ENCODE measurements at places on chromosomes 1 and 21. TPM values are rescaled to one million over a fixed set of nuclear protein-coding genes. Genes with fewer than 3 reads are reported as not detected.

The NID1 gene
- total RNA-seq: 95.1 TPM

The ACADM gene
- total RNA-seq: 101 TPM

The CA14 gene
- 4.2 TPM for total RNA-seq

The ATP1A4 gene
- total RNA-seq: not detected

The HTR6 gene
- total RNA-seq: not detected

The USH2A gene
- total RNA-seq: 2.4 TPM

DNA sequence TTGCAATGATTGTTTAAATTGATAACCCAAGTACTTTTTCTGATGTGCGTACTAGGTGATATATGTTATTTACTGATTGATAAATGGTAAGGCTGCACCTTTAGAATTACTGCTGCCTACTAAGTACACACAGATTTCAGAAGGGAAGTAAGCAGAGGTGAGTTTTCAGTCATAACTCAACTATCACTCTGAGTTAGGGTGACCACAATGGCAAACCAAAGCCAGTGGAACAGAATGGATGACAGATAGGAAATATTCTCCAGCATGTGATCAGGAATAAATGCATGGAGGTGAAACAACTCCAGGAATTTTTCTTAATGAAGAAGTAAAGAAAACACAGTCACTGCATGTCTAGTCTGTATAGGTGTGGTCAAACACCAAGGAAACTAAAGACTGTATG, 7.5 kb upstream of the KCNJ15 start:
- H3K27ac ChIP-seq: no peak overlapping the region
- no peak overlapping the region for H3K4me3 ChIP-seq
- DNase-seq: no peak
- H3K4me1 ChIP-seq: no peaks in the 10 kb centered on the region

- H3K36me3 ChIP-seq: no peaks in the 10 kb centered on the region
- peak; percentile 56 for DNase-seq
- H3K27me3 ChIP-seq: no peaks in the 10 kb centered on the region
- H3K27ac ChIP-seq: no peak overlapping the region
- no peaks in the 10 kb centered on the region for H3K4me1 ChIP-seq
These were observed 20.5 kb upstream of the SMYD3 start for GRCh38 chr1:246527402-246528088.

GRCh38 chr1:219337588-219337987, 163.9 kb downstream of the LYPLAL1 start:
- H3K4me1 ChIP-seq: no peaks in the 10 kb centered on the region
- H3K27ac ChIP-seq: no peak overlapping the region
- no peak for DNase-seq
- H3K27me3 ChIP-seq: no peaks in the 10 kb centered on the region

DNA sequence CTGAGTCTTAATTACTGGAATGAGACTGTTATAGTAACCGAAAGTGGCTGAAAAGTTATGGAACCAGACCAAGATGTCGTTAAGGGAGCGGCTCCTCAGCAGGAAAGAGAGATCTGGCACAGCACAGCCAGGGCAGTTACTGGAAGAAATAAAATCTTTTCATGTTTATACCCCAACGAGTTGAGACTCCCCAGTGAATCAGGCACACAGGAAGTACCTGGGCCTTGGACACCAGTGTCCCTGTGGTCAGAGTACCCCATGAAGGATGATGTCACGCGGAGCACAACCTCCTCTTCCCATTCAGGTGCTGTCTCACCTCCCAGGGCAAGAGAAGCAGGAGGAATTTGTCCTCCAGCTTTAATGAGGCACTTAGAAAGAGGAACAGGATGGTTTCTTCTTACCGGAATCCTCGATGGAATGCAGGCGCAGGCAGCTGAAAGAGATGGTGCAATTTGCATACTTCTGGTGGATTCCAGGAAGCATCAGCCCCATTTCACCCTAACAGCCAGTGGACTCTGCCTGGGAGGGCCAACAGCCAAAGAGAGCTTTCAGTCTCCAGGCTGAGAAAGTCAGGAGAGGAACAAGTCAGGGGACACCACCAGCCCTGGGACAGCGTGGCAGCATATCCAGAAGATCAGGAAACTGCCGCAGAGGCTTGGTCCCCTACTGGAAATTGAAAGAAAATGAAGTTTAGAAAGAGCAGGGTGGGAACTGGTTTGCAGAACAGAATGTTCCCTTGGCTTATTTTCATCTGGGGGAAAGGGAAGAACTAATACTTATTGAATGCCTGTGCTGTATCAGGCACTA, 35.9 kb upstream of the CTTNBP2NL start:
- peaks cover 29% of the 10 kb centered on the region for H3K4me1 ChIP-seq
- H3K27ac ChIP-seq: peak overlapping the region; percentile 74
- peak overlapping the region; percentile 44 for H3K4me3 ChIP-seq

GRCh38 chr21:45603481-45603880, 40.0 kb upstream of the PCBP3 start:
- DNase-seq: no peak
- H3K27ac ChIP-seq: no peak overlapping the region
- H3K4me1 ChIP-seq: no peaks in the 10 kb centered on the region

GRCh38 chr1:4801192-4801924, 146.9 kb downstream of the AJAP1 start:
- no peak overlapping the region for H3K4me3 ChIP-seq
- no peak overlapping the region for H3K27ac ChIP-seq

- no peak overlapping the region for H3K27ac ChIP-seq
- H3K4me1 ChIP-seq: no peaks in the 10 kb centered on the region
- DNase-seq: peak; percentile 11
- no peaks in the 10 kb centered on the region for H3K27me3 ChIP-seq
These were observed 6.5 kb downstream of the LDLRAD1 start for GRCh38 chr1:54011316-54012007.

- no peaks in the 10 kb centered on the region for H3K27me3 ChIP-seq
- no peak overlapping the region for H3K4me3 ChIP-seq
- no peak for DNase-seq
- H3K27ac ChIP-seq: no peak overlapping the region
- no peaks in the 10 kb centered on the region for H3K4me1 ChIP-seq
These were observed 152.9 kb downstream of the TM2D1 start for GRCh38 chr1:61572046-61572445.

- no peaks in the 10 kb centered on the region for H3K36me3 ChIP-seq
- no peak for DNase-seq
These were observed 373.7 kb downstream of the SRGAP2C start for GRCh38 chr1:121558514-121558913.

DNA sequence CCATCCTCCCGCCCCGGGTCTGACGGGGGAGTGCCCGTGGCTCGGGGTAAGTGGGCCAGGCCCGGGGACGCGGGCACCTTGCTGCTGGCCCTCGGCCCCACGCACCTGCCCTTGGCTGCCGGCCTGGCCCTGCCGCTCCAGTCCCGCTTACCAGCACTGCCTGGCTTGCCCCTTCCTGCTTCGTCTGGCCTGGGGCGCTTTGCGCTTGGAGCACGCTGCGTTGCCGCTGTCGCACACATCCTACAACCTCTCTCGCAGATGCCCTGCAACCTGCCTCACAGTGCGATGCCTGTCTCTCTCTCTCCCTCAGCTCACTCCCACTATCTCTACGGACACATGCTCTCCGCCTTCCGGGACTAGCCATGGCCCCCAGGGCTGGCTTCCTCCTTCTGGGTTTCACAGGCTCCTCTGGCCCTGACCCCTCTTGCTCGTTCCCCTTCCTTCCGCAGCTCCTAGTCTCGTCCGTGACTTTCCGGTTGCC, 9.7 kb downstream of the MYOG start:
- no peak for DNase-seq
- H3K4me1 ChIP-seq: no peaks in the 10 kb centered on the region
- no peak overlapping the region for H3K27ac ChIP-seq
- no peaks in the 10 kb centered on the region for H3K27me3 ChIP-seq
- H3K36me3 ChIP-seq: no peaks in the 10 kb centered on the region

- no peak for DNase-seq
- H3K36me3 ChIP-seq: no peaks in the 10 kb centered on the region
- H3K27me3 ChIP-seq: no peaks in the 10 kb centered on the region
These were observed 11.5 kb downstream of the ARHGEF16 start for GRCh38 chr1:3465935-3466321.

DNA sequence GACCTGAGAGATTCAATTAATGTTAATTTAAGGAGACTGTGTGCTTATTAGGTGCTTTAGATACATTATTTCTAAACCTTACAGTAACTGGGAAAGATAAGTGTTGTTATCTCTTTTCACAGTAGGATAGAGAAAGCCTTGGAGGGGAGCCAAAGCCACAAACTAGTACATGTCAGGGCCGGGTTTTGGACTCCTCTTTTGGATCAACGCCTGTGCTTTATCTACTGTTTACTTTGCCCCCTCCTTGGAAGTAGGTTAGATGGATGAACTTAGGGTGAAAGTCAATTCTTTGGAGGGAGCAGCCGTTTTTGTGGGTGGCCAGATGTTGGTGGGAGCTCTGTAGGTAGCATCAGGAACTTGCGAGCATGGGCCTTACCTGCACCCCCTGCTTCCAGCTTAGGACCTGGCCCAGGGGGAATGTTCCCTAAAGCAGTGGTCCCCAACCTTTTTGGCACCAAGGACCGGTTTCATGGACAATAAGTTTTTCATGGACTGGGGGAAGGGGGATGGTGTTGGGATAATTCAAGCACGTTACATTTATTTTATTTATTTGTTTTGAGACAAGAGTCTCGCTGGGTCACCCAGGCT, 1.7 kb downstream of the HHAT start:
- no peak overlapping the region for H3K4me3 ChIP-seq
- DNase-seq: no peak
- no peaks in the 10 kb centered on the region for H3K27me3 ChIP-seq
- H3K27ac ChIP-seq: no peak overlapping the region
- H3K4me1 ChIP-seq: peaks cover 15% of the 10 kb centered on the region
- H3K36me3 ChIP-seq: no peaks in the 10 kb centered on the region
